Astrocyte (in vitro differentiated cells and primary cell): ENCODE measurements at places on chromosomes 7 and 10. TPM values are rescaled to one million over a fixed set of nuclear protein-coding genes. Genes with fewer than 3 reads are reported as not detected.
A peak's percentile ranks its signal among the peaks of the same experiment; 100 is the strongest.

DNA sequence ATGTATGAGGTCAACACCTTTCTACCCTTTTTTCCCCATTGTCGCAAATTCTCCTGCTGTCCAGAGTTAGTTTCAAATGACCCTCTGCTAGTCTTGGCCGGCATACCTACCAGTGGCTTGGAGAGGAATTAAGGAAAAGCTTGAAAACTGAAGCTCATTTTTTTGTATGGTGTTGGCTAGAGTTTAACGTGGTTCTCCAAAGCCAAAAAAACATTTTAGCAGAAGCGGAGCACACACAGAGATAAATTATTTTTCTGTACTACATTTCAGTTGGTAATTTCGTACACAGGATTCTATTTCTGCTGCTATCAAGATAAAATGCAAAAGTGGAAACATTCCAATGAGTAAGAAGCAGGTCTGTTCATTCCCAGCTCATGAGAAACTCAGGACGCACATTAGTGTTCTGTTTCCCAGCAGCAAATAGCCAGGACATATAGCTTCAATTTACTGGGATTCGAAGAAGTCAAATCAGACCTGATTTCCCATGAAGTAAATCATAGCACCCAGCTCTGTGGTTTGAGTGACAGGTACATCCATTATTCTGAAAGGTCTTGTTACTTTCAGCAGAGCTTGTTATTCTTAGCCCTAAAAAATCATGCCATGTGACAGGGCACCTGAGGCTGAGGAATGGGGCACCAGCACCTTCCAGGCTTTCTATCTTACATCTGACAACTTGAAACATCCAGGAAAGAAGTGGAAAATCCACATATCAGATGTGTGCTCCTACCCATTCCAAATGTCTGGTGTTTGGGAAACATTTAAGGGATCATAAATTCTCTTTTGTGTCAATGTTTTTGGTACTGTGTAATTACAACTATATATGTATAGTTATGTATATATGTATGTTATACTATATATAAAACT, 215.9 kb upstream of the C7orf33 start:
- no peaks in the 10 kb centered on the region for H3K27me3 ChIP-seq
- no peaks in the 10 kb centered on the region for H3K4me1 ChIP-seq
- H3K4me3 ChIP-seq: no peak overlapping the region

DNA sequence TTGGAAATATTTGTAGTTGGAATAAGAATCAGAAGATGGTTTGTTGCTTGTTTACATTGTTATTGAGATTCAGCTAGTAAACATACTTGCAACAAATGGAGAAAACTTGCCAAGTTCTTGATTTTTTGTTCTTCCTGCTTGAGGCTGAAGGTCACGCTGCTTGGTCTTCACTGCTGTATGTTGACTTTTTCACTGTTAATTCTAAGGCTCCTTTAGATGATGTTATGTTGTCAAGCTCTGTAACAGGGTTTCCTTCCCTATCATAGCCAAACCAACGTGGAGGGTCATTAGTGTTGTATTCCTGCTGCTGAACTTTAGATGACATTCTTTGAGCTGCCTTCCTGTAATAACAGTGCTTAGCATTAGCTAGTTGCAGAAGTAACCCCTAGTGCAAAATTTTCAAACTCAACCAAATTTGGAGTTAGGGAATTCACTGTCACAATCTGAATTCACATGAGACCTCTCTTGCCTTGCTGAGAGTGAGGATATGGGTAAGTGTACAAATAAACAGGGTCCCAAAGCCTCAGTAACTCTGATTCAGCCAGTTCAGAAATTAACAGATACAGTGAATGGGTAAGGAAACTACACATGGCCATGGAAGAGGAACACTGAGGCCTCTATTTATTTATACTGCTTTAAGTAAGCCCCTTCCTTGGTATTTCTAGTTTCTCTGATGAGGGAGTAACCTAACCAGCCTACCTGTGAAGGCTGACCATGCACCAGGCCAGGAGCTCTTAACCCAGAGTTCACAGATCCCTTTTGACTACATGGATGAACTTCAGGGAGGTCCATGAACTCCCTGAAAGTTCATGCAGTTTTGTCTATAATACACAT, 64.6 kb downstream of the FAM185A start:
- H3K27ac ChIP-seq: peak overlapping the region; percentile 16
- H3K36me3 ChIP-seq: no peaks in the 10 kb centered on the region
- no peak overlapping the region for H3K4me3 ChIP-seq
- H3K27me3 ChIP-seq: no peaks in the 10 kb centered on the region
- H3K4me1 ChIP-seq: peaks cover 13% of the 10 kb centered on the region
- no peak for DNase-seq

- peaks cover 14% of the 10 kb centered on the region for H3K4me1 ChIP-seq
- H3K27me3 ChIP-seq: no peaks in the 10 kb centered on the region
- H3K4me3 ChIP-seq: no peak overlapping the region
- no peaks in the 10 kb centered on the region for H3K36me3 ChIP-seq
- H3K27ac ChIP-seq: no peak overlapping the region
Measured at GRCh38 chr10:72248468-72249151, 25.1 kb upstream of the DDIT4 start.

GRCh38 chr10:58622246-58622645, 109.6 kb downstream of the BICC1 start:
- no peak overlapping the region for H3K27ac ChIP-seq
- no peaks in the 10 kb centered on the region for H3K27me3 ChIP-seq
- no peaks in the 10 kb centered on the region for H3K36me3 ChIP-seq
- peak; percentile 44 for DNase-seq
- peaks cover 5% of the 10 kb centered on the region for H3K4me1 ChIP-seq
- H3K4me3 ChIP-seq: no peak overlapping the region

DNA sequence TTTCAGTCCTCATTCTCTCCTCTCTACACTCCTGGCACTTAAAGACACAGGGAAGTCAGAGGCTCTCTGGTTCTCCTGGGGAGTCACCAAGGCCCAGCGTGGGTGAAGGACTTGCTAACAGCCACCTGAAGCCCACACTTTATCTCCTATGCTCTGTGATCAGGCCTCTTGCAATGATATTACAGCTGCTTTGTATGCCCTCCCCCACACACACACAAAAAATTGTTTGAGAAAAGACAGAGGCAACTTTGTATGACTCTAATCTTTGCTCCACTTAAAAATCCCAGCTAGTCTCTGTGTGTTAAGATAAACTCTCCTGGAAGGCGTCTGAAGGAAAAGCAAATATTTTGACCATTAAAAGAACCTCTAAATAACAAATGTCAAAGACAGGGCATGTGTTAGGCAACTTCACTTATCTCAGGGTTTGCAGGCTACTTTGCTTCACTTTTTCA, 507.2 kb downstream of the TNS3 start:
- H3K4me3 ChIP-seq: no peak overlapping the region
- no peak for DNase-seq
- no peaks in the 10 kb centered on the region for H3K4me1 ChIP-seq
- H3K27ac ChIP-seq: no peak overlapping the region
- no peaks in the 10 kb centered on the region for H3K27me3 ChIP-seq

DNA sequence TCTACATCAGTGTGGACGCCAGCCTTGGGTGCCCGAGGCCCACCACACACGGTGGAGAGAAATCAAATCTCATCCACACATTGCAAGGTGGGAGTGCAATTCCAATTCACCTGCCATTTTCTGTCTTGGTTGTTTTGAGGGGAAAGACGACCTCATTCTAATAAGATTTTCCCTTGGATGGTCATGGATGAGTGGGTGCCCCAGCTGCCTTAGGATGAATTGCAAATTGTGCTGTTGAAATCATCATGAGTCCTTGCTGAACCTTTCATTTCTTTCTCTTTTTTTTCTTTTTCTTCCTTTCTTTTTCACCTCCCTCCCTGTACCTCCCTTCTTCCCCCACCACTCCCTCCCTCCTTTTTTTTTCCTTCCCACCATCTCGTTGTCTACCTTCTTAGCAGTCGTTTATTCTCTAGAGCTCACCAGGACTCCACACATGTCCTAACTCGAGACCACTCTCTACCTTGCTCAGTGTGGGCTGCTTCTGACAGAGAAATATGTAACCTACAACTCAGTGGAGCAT, 266.9 kb upstream of the NFE2L3 start:
- no peak overlapping the region for H3K27ac ChIP-seq
- DNase-seq: no peak
- H3K27me3 ChIP-seq: peaks cover 7% of the 10 kb centered on the region

Gene NPSR1
- total RNA-seq: not detected in 2 replicates

DNA sequence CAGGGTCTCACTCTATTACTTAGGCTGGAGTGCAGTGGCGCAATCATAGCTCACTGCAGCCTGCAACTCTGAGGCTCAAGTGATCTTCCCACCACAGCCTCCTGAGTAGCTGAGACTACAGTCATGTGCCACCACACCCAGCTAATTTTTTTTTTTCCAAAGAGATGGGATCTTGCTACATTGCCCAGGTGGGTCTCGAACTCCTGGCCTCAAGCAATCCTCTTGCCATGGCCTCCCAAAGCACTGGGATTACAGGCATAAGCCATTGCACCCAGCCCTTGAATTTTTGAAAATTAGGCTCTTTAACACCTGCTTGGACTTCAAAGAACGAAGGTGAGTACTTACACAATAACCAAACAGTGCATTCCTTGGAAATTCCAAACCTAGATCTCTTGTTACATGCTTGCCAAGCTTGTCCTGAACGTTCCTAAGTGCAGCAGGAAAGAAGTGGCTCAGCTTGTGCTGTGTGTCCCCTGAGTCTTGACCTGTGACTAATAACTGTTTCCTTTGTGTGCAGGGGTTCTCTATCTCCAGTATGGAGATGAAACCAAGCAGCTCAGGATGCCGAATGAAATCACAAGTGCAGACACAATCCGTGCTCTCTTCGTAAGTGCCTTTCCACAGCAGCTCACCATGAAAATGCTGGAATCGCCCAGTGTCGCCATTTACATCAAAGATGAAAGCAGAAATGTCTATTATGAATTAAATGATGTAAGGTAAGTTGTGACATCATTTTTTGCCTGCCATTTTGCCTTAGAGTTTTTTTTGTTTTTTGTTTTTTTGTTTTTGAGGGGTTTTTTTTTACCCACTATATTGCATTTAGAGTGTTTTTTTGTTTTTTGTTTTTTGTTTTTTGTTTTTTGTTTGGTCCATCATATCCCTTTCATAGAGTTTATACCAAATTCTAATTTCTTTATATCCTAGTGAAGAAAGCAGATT, 223.8 kb downstream of the KIAA1217 start:
- H3K27me3 ChIP-seq: no peaks in the 10 kb centered on the region
- H3K36me3 ChIP-seq: no peaks in the 10 kb centered on the region
- DNase-seq: peak; percentile 32
- H3K4me3 ChIP-seq: no peak overlapping the region

Gene NUTM2B
- 0.70 TPM in 1 of 2 replicates, not detected in the other for total RNA-seq

- DNase-seq: no peak
- no peaks in the 10 kb centered on the region for H3K4me1 ChIP-seq
- no peak overlapping the region for H3K4me3 ChIP-seq
- H3K27ac ChIP-seq: no peak overlapping the region
- no peaks in the 10 kb centered on the region for H3K27me3 ChIP-seq
Measured at GRCh38 chr10:1574719-1575118, 162.6 kb downstream of the ADARB2 start.

Gene PGAM2
- total RNA-seq: 0.70 and 0.79 TPM in 2 replicates

- H3K27me3 ChIP-seq: no peaks in the 10 kb centered on the region
- H3K4me1 ChIP-seq: peaks cover 51% of the 10 kb centered on the region
- H3K36me3 ChIP-seq: no peaks in the 10 kb centered on the region
- DNase-seq: no peak
Measured at GRCh38 chr10:79320316-79320715, 27.0 kb upstream of the PPIF start.

DNA sequence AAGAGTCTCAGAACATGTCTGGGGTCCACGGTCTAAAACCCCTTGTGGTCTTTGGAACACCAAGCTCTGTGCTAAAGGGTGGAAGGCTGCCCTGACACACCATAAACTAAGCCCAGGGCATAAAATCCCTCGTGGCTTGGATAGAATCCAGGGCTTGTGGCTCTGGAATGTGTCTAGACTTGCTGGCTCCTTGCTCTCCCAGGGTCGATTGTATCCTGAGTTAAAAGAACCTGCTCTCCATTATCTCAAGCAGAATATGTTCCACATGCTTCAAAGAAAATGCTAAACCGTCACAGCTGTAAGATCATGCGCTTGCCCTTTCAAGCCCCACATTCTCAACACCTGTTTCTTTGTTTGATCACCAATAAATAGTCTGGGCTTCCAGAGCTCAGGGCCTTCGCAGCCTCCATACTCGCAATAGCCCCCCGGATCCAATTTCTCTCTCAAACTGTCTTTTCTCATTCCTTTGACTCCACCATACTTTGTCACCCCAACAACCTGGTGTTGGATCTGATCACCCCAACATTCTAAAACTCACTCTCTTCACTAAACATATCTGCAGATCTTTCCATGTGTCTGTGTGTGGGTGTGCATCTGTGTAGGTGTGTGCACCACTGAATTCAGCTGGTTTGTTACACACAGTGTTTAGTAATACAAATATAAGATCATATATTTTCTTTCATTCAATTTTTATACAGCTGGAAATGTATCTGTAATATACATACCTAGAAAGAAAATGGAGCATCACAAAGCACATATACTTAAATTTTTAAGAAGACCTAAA, 238.5 kb downstream of the ZMYND11 start:
- H3K27me3 ChIP-seq: no peaks in the 10 kb centered on the region
- H3K36me3 ChIP-seq: peaks cover 3% of the 10 kb centered on the region
- DNase-seq: peak; percentile 94
- peak overlapping the region; percentile 68 for H3K27ac ChIP-seq
- H3K4me3 ChIP-seq: no peak overlapping the region

Gene PKD2L1
- not detected in 2 replicates for total RNA-seq

DNA sequence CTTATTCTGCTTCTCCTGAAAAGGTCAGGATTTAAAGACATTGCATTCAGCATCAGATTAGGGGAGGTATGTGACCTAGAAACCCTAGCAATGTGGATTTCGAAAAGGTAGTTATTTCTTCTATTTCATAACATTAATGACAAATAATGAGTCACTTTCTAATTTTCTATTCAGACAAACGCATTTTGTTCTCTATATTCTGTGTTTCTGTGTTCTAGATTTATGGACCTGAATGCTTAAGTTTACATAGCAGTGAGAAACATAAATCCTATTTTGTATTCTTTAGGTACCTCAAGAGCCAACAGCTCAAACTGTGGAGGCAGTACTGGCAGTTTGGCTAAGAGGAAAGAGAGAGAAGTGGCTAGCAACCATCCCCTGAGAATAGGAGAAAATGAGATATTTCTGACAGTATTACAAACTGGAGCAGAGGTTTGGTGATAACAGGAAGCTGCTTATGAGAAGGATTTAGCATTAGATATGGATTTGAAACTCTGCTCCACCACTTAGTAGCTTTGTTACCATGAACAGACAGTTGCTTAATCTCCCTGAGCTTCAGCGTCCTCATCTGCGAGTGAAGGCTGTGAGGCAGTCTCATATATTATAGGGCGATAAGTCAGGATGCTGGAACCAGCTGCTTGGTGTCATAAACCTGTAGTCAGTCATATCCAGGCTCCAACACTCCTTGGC, 28.2 kb downstream of the CDK14 start:
- peak overlapping the region; percentile 60 for H3K27ac ChIP-seq
- H3K36me3 ChIP-seq: no peaks in the 10 kb centered on the region
- no peaks in the 10 kb centered on the region for H3K27me3 ChIP-seq
- peaks cover 35% of the 10 kb centered on the region for H3K4me1 ChIP-seq

- no peaks in the 10 kb centered on the region for H3K36me3 ChIP-seq
- H3K4me1 ChIP-seq: no peaks in the 10 kb centered on the region
- DNase-seq: no peak
- no peak overlapping the region for H3K4me3 ChIP-seq
- H3K27me3 ChIP-seq: no peaks in the 10 kb centered on the region
Measured at GRCh38 chr10:109411917-109412316, 511.4 kb downstream of the XPNPEP1 start.

Gene CHST15
- 20.6 and 21.2 TPM in 2 replicates for total RNA-seq

- H3K4me1 ChIP-seq: peaks cover 49% of the 10 kb centered on the region
- H3K36me3 ChIP-seq: no peaks in the 10 kb centered on the region
- DNase-seq: peak; percentile 78
- no peaks in the 10 kb centered on the region for H3K27me3 ChIP-seq
Measured at GRCh38 chr10:33008499-33009243, 50.6 kb upstream of the ITGB1 start.

Gene PIP
- not detected in 2 replicates for total RNA-seq
